ENCODE measurements at places on chromosomes 12 and 14. TPM values are rescaled to one million over a fixed set of nuclear protein-coding genes. Genes with fewer than 3 reads are reported as not detected.
A peak's percentile ranks its signal among the peaks of the same experiment; 100 is the strongest.

GRCh38 chr14:64720131-64720576 lies 15.9 kb downstream of the PLEKHG3 start:
- H3K27me3 ChIP-seq, result no peaks in the 10 kb centered on the region
- no peaks in the 10 kb centered on the region for H3K36me3 ChIP-seq
- DNase-seq, result no peak
- H3K4me1 ChIP-seq, result peaks cover 96% of the 10 kb centered on the region
- H3K27ac ChIP-seq, result peak overlapping the region; percentile 57

GRCh38 chr14:92950193-92950540 lies 27.2 kb downstream of the CHGA start:
- no peak for DNase-seq
- H3K36me3 ChIP-seq, result peaks cover 36% of the 10 kb centered on the region
- no peak overlapping the region for H3K4me3 ChIP-seq
- no peaks in the 10 kb centered on the region for H3K27me3 ChIP-seq

- H3K36me3 ChIP-seq, result no peaks in the 10 kb centered on the region
- no peak overlapping the region for H3K4me3 ChIP-seq
- H3K27me3 ChIP-seq, result no peaks in the 10 kb centered on the region
- no peak overlapping the region for H3K27ac ChIP-seq
Measured at GRCh38 chr12:124044809-124045321, 71.8 kb downstream of the ZNF664 start.

GRCh38 chr12:95788637-95789036 lies 1.9 kb downstream of the NTN4 start:
- peak overlapping the region; percentile 93 for H3K4me3 ChIP-seq
- peaks cover 23% of the 10 kb centered on the region for H3K36me3 ChIP-seq
- DNase-seq, result no peak
- peak overlapping the region; percentile 95 for H3K27ac ChIP-seq
- H3K4me1 ChIP-seq, result peaks cover 81% of the 10 kb centered on the region

GRCh38 chr12:121026274-121027045 lies 10.2 kb upstream of the C12orf43 start:
- H3K4me1 ChIP-seq, result no peaks in the 10 kb centered on the region
- H3K27me3 ChIP-seq, result no peaks in the 10 kb centered on the region
- no peaks in the 10 kb centered on the region for H3K36me3 ChIP-seq

The RAPGEF3 gene
- 34.8 TPM for total RNA-seq
